EH (cell line): ENCODE measurements at places on chromosomes 7 and 10.

- DNase-seq: peak; percentile 4
Observed at GRCh38 chr7:16509829-16510228, 16.8 kb upstream of the LRRC72 start.

DNA sequence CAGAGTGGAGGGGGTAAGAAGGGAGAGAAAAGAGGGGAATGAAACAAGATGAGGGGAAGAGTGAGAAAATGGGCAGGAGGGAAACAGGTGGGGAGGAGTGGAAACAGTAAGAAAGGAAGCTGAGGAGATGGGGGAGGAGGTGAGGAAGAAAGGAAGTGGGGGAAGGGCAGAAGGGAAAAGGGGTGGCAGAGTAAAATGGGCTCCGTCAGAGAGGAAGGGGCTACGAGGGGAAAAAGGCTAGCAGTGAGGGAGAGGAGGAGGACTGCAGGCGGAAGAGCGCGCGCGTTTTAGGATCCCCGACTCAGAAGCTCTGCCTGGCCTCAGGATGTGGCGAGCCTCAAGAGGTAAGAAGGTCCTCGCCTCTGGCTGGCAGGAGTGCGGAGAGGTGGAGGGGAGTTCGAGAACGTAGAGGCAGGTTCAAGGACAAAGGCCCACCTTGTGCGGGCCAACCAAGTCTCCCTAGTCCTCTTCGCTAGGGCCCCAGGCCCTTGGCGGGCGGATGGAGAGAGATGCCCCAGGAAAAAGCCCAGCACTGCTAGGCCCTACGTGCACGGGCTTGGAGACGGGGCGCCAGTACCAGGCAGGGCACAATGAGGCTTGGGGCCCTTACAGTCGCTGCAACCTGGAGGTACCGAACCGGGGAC is 5.8 kb upstream of the NKX2-3 start:
- DNase-seq: no peak

GRCh38 chr10:73649876-73650536 is 5.8 kb downstream of the SYNPO2L start:
- DNase-seq: peak; percentile 82

DNA sequence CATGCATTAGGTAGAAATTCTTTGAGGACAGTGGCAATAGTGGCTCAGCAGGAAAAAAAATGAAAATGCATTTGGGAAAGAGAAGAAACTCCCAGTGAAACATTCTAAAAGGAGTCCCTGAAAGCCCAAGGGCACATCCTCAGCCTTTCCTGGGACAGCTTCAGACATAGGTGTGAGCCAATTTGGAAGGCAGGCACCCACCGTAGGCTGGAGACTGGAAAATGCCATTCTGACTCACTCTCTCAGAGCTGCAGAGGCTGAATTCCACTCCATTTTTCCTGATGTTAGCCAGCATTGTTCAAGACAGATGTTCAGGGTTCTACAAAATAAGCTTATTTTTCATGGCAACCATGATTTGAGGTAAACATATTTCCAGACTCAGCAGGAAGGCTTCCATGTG is 379.0 kb upstream of the FZD8 start:
- DNase-seq: no peak

GRCh38 chr10:117751259-117751658 is 208.7 kb downstream of the EMX2 start:
- no peak for DNase-seq

- DNase-seq: no peak
Observed at GRCh38 chr7:98753176-98753575, 116.6 kb downstream of the TMEM130 start.

GRCh38 chr10:126521399-126521798 is 133.1 kb upstream of the ADAM12 start:
- no peak for DNase-seq

DNA sequence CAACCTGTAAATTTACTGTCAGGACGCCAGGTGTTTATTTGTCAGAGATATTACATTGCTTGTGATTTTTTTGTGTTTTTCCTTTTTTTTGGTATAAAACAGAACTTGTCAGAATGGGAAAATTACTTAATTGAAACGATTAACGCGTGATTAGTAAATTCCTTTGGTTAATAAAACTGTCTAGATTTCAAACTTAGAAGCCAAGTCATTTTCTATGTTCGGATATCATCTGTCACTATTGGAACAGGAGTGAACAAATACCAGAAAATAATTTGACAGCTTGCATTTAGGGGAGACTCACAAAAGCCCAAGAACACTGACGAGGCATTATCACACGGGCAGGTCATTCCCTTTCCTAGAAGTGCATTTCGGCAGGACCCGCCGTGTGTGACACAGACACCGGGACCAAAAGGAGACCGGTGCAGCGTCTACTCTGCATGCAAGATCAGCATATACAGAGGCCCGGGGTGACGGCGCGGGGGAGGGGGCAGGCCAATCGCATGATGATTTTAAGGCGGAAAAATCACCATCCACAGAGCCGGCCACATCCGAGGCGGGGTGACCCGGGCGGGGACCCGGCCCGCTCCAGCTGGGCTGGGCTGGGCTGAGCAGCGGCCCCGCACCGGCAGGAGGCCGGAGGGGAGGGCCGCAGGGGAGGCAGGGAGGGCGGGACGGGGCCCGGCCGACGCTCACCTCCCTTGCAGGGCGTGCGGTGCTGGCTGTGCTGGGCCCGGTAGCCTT is 841 bp downstream of the GLUD1 start:
- DNase-seq: peak; percentile 47

DNA sequence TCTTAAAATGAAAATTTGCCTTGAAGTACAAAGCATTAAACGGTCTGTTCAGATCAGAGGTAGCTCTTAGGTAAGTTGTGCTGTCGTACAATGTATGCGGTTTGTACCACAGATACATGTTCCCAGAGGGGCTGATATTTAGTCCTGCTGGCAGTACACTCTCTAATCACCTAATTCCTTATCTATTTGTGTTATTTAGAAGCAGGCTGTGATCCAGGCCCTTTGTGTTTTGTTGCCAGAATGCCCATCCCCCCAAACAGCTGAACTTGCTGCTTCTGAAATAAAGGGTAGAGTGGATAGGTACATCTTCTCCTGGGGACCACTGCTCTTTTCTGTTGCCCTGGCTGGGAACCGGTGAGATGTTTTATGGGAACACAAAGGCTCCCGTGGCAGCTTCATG is 84.5 kb downstream of the SND1 start:
- DNase-seq: no peak
